Activated gamma-delta T cell (primary cell): ENCODE measurements at places on chromosomes 12 and 14.

DNA sequence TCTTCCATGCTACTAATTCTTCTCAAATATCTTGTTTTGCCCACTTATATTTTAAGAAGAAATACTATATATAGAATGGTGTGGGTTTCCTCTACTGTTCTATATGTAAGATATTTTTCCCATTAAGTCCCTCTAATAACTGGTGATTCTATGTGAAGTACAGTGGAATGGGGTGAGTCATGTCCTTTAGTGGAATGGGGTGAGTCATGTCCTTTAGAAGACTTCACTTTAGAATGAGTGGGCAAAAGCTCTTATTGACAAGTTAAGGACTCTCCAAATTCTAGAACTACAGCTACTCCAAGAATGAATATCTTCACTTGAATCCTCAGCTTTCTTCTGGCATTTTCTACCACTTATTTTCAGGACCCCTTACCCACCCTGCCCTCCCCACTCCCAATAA, 349.9 kb downstream of the ETNK1 start:
- DNase-seq: no peak

GRCh38 chr12:49920241-49920914, 16.7 kb upstream of the FAIM2 start:
- DNase-seq: no peak

DNA sequence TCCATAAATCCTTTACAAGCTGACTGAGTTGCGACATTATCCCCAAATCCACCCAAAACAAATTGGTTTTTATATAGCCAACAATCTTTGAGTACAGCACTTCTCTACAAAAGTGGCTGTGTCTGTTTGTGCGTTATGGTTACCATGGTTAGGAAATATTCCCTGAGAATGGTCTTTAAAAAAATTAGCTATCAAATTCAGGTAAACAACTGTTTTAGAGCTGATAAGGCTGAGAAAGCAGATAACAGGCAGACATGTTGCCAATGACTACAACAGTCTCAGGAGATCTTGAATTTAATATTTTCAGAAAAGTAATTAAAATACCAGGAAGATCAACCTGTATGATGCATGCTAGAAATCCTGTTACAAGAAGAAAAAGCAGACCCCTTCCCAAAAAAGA, 248.0 kb downstream of the RASSF9 start:
- no peak for DNase-seq

DNA sequence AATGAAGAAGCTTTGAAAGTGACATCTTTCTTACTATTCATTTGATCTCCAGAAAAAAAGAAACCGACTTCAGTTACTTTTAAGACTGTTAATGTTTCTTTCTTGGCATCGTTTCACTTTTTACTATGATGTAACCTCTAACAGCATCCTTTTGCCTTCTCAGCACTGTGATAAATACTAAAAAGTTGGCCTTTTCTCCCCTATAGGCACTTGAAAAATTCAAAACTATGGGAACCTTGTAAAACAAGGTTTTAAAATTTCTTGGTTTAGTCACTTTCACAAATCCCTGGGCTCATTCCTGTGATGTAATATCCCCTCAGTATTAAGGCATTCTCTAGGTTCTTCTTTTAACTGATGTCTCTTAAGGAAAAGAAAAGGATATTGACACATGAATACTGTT, 281.8 kb downstream of the EGLN3 start:
- no peak for DNase-seq

- DNase-seq: no peak
Observed at GRCh38 chr14:99463974-99464373, 16.7 kb downstream of the SETD3 start.
